GM12891 (cell line): ENCODE measurements at places on chromosomes 16 and 17.

- DNase-seq: no peak
Observed at GRCh38 chr16:83882163-83882885, 16.6 kb upstream of the MLYCD start.

GRCh38 chr17:61411011-61411260 is 11.3 kb downstream of the TBX2 start:
- DNase-seq: peak; percentile 38

GRCh38 chr16:85798283-85798776 is 1.0 kb downstream of the EMC8 start:
- DNase-seq: no peak

DNA sequence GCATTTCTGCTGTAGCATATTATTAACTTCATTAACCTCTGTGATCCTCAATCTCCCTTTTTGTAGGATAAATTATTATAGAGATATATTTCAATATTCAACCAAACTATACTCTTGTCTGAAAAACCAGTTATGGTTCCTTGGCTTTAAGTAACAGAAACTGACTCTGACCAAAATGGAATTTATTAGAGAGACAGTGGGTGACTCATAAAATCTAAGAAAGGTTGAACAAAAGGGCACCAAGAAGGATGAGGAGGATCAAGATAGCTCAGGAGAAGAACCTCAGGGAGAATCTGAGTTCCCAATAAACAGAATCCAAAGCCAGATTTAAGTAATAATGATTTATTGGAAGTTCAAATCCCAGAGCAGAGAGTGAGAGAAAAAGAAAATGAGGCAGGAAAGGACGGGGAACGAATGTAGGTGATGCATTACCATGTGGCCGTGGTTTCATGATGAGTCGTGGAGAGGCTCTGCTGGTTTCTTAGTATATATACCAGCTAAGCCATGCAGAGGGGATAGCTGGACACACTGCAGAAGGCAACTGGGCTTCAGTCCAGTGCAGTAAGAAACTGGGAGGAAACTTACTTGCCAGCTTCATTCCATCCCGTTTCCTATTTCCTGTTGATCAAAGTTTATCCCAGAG is 151.5 kb upstream of the GOT2 start:
- no peak for DNase-seq

DNA sequence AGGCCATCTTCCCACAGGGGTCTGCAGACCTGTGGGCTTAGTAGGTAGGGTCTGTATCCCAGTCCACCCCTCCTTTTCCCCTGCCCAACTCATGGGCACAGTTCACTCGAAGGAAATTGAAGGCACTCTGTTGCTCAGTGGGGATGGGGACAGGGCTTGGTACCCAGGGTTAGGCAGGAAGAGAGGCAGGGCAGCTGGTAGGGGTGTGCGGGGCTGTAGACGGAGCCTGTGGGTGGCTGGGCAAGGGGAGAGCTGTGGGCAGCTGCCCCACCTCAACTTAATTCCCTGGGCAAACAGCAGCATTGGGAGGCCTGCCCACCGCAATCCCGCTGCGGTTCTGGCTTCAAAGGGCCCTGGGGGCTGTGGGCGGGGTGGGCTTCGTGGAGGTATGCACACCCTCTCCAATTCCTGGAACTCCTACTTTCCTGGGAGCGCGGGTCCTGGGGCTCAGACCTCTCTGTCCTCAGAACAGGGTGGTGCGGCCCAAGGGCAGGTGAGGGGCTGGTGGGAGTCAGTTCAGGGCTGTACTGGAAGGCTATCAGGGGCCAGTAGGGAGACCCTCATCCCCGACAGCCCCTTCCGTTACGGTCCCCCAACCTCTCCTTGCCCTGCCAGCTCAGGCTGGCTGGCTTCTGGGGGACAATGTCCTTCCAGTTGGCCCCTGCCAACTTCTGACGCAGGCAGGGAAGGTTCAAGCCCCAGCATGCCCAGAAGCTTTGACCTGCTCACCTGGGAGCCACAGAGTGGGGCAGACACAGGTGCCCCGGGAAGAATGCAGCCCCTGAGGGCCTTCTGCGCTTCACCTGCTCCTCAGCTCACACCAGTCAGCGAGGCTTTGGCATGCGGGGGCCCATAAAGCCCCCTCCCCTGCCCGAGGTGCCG is 9.1 kb downstream of the FOXJ1 start:
- no peak for DNase-seq

GRCh38 chr16:5002699-5003143 is 31.0 kb downstream of the NAGPA start:
- no peak for DNase-seq

- DNase-seq: no peak
Observed at GRCh38 chr17:14427900-14428647, 127.2 kb downstream of the HS3ST3B1 start.
